Activated naive CD4-positive, alpha-beta T cell treated with anti-CD3 and anti-CD28 coated beads, Interleukin-2, amount 10 ng/mL, durations not matched to agents 5 hours and 36 hours (primary cell): ENCODE measurements at places on chromosomes 1 and 21. TPM values are rescaled to one million over a fixed set of nuclear protein-coding genes. Genes with fewer than 3 reads are reported as not detected.

The SAMD11 gene
- total RNA-seq: not detected

The ADORA3 gene
- total RNA-seq: not detected

The S100A12 gene
- not detected for total RNA-seq

The KANK4 gene
- total RNA-seq: not detected

The HPDL gene
- 5.0 TPM for total RNA-seq

The HHAT gene
- 2.4 TPM for total RNA-seq

The SPRR4 gene
- total RNA-seq: not detected

The GJB5 gene
- not detected for total RNA-seq

The KCND3 gene
- not detected for total RNA-seq

The HRNR gene
- not detected for total RNA-seq

The PCBP3 gene
- total RNA-seq: 4.1 TPM

The KRTAP21-2 gene
- total RNA-seq: not detected

The ERRFI1 gene
- total RNA-seq: 0.79 TPM

The AGT gene
- not detected for total RNA-seq

The UBAP2L gene
- total RNA-seq: 180 TPM

The PALMD gene
- total RNA-seq: not detected

The DMBX1 gene
- total RNA-seq: not detected

The FHAD1 gene
- 0.18 TPM for total RNA-seq

The AMY1B gene
- total RNA-seq: not detected

The DNASE2B gene
- not detected for total RNA-seq

The LDLRAD1 gene
- not detected for total RNA-seq

The C1orf167 gene
- total RNA-seq: not detected

The ADCY10 gene
- not detected for total RNA-seq

The CELF3 gene
- not detected for total RNA-seq

The STUM gene
- not detected for total RNA-seq

The DMRTB1 gene
- total RNA-seq: not detected

The CFHR2 gene
- total RNA-seq: not detected

The VTCN1 gene
- total RNA-seq: not detected

The AADACL3 gene
- total RNA-seq: not detected

The CYP4A22 gene
- not detected for total RNA-seq

The OTUD7B gene
- total RNA-seq: 9.4 TPM

The CORT gene
- not detected for total RNA-seq

The WNT4 gene
- not detected for total RNA-seq

The TAF1A gene
- 8.5 TPM for total RNA-seq

The MPL gene
- total RNA-seq: not detected

The KPRP gene
- total RNA-seq: not detected

The MTARC1 gene
- not detected for total RNA-seq

The DAB1 gene
- total RNA-seq: 2.0 TPM

The S100A9 gene
- total RNA-seq: not detected

The WDTC1 gene
- 40.6 TPM for total RNA-seq

The PM20D1 gene
- total RNA-seq: 0.82 TPM

The AVPR1B gene
- total RNA-seq: not detected

The NPHS2 gene
- not detected for total RNA-seq

The VANGL1 gene
- total RNA-seq: 11.6 TPM

The SMPDL3B gene
- 0.76 TPM for total RNA-seq

The ERICH3 gene
- total RNA-seq: not detected

The LPAR3 gene
- 3.6 TPM for total RNA-seq

The FCRL4 gene
- not detected for total RNA-seq

The C1QC gene
- total RNA-seq: not detected

The SCP2 gene
- total RNA-seq: 92.8 TPM

The TRIM45 gene
- total RNA-seq: 0.71 TPM

The SPRR5 gene
- total RNA-seq: not detected

The SPATA46 gene
- total RNA-seq: not detected
